ENCODE measurements at places on chromosomes 4 and X.
A peak's percentile ranks its signal among the peaks of the same experiment; 100 is the strongest.

- no peak for DNase-seq
These were observed 10.5 kb upstream of the KLHL5 start for GRCh38 chr4:39051492-39051891.

GRCh38 chr4:24914460-24914859 lies 1.6 kb upstream of the CCDC149 start:
- DNase-seq: no peak

DNA sequence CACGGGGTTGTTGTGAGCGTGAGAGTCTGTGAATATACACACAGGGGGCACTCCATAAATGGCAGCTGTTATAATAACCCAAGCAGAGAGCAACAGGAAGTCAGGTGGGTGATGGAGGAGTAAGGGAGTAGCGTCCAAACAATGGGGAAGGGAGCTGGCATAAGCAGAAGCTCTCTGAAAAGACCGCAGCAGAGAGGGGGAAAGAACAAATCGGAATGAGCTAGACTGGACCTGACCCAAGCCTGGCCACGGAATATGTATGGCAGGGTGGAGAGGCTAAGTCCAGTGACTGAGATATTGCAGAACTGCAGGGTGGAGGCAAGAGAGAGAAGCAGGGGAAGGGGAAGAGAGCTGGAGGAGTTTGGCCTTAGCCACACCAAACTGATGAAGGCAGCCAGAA lies 6.5 kb upstream of the GJB1 start:
- DNase-seq: no peak

- no peak for DNase-seq
These were observed 31.3 kb upstream of the ANXA5 start for GRCh38 chr4:121728066-121728465.

DNA sequence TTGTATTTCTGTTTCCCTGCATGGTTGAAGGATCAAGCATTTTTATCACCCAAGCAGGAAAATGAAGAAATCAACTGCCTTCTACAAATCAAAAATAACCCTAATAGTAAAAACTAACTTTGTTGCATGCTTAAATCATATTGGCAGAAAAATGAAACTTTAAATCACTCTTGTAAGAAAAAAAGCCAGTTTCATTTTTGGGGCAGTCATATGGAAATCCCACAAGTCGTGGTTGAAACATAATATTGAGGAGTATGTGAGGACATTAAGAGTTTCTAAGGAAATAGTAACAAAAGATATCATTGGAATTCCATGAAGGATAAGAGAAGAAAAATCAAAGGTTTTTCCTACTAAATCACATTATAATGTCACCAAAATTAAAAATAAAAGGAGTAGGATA lies 8.4 kb downstream of the TEC start:
- no peak for DNase-seq

GRCh38 chr4:30801876-30802275 lies 81.7 kb downstream of the PCDH7 start:
- DNase-seq: no peak

GRCh38 chr4:159014859-159015258 lies 88.0 kb upstream of the RAPGEF2 start:
- DNase-seq: no peak

- DNase-seq: no peak
These were observed at the start of gene ZCCHC13 for GRCh38 chrX:74304016-74304415. ZCCHC13 (plus strand) TSS chrX:74304180; CDS start chrX:74304267, 87 bp downstream.

DNA sequence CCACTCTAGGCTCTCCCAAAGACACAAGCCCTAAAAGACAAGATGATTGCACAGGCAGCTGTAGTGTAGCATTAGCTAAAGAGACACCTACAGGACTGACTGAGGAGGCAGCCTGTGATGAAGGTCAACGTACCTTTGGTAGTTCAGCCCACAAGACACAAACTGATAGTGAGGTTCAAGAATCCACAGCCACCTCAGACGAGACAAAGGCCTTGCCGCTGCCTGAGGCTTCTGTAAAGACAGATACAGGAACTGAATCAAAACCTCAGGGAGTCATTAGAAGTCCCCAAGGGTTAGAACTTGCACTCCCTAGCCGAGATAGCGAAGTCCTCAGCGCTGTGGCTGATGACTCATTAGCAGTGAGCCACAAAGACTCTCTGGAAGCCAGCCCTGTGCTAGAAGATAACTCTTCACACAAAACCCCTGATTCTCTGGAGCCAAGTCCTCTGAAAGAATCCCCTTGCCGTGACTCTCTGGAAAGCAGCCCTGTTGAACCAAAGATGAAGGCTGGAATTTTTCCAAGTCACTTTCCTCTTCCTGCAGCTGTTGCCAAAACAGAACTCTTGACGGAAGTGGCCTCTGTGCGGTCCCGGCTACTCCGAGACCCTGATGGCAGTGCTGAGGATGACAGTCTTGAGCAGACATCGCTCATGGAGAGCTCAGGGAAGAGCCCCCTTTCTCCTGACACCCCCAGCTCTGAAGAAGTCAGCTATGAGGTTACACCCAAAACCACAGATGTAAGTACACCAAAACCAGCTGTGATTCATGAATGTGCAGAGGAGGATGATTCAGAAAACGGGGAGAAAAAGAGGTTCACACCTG lies 306.3 kb downstream of the ANK2 start:
- DNase-seq: peak; percentile 59

DNA sequence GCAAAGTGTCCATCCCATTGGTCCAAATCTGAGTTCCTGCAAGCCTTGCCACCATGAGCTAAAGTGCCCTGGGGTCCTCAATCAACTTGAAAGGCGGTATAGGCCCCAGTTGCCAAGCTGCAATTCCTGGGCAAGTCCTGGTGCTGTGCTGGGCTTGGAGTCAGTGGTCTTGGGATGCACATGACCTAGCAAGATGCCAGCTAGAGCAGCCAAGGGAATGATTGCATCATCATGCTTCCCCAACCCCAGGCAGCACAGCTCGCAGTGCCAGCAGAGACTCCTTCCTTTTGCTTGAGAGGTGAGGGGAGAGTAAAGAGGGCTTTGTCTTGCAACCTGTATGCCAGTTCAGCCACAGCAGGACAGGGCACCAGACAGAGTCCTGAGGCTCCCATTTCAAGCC lies 50.5 kb downstream of the KCNIP4 start:
- no peak for DNase-seq
